ENCODE measurements at places on chromosomes 13 and 19.

DNA sequence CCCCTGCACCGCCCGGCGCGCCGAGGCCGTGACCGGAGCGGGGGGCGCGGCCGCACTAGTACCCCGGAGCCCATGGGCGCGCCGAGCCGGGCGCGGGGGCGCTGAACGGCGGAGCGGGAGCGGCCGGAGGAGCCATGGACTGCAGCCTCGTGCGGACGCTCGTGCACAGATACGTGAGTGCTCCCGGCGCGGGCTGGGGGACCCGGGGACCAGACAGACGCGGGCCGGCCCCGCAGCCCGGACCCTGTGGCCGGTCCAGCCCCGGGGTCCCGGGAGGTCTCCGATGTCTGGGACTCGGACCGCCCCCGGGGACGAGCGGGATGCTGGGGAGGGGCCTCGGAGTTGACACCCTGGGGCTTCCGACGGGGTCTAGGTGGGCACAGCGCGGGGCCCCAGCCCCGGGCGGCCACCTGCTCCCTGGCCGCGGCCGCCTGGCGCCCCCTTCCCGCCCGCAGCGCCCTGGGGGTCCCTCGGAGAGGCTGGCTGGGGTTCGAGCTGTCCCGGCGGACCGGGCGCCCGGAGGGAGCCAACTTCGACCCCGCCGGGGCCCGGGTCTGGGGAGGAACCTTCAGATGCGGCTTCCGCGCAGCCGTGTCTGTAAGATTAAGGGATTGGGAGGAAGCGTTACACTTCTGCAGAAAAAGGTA is 568 bp downstream of the ATP11A start:
- DNase-seq = peak; percentile 56

DNA sequence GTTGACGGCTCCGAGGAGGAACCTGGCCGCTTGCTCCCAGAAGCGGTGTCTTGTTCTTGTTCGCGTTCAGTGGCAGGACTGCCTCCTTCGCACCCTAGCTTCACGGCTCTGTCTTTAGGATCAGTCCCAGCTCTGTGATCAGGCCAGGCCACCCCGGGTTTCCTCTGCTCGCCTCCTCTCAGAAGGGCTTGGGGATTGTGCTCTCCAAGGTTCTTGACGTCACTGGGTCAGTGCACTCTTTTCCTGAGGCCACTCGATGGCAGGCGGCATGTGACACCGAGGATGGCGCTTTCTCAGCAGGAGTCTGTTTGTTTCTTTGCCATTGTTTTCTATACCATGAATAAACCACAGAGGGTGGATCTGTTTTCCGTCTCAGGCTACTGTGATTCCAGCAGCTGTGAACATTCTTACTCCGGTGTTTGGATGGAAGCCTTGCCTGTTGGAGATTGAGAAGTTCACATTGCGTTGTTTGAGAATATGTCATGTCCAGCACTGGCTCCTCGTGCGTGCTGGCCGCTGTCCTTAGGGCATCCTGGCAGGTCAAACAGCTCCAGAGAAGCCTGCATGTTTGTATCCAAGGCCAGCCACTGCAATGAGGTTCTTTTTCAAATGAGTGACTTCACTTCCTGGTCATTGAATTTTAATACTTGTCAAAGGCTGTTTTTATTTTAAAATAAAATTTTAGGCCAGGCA is 44.5 kb downstream of the SLC7A9 start:
- no peak for DNase-seq

- no peak for DNase-seq
These were observed 2.4 kb downstream of the TICAM1 start for GRCh38 chr19:4829001-4829712.

DNA sequence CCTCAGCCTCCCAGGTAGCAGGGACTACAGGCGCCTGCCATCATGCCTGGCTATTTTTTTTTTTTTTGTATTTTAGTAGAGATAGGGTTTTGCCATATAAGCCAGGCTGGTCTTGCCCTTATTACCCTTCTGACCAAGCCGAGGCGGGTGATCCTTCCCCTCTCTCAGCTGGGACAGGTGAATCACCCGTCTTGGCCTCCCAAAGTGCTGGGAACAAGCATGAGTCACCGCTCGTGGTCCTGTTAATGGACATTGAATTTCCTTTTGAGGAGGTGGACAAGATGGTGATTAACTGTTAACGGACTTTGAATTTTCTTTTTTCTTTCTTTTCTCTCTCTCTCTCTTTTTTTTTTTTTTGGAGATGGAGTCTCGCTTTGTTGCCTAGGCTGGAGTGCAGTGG is 10.6 kb downstream of the CD70 start:
- DNase-seq = no peak

DNA sequence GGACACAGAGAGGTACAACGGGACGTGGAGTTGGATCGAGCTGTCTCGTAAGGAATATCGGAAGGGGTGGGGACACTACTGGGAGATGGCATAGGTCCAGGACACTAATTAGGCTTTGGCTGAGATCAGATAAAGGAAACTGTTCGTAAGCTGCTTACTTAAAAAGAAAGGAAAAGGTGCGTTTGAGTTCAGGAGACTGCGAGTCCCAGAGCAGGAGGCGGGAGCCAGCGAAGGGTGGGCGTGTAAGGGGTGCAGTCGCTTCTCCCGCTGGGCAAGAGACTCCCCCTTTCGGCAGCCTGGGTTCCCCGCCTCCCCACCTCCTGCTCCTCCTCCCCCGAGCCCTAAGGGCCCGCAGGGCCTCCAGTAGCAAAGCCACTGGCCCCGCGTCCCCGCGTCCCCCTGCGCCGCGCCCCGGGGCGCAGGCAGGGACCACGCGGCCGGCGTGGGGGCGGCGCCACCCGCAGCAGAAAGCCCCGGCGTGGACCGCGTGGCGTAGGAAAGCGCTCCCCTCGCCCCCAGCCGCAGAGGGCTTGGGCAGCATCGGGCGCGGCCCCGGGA is 547 bp downstream of the ABCC4 start:
- no peak for DNase-seq

GRCh38 chr13:111559612-111560403 is 239.4 kb downstream of the TEX29 start:
- no peak for DNase-seq

GRCh38 chr19:50556282-50557008 is 11.8 kb downstream of the LRRC4B start:
- peak; percentile 65 for DNase-seq

GRCh38 chr19:2533686-2534422 is 57.9 kb downstream of the GADD45B start:
- no peak for DNase-seq

- no peak for DNase-seq
These were observed 20.1 kb upstream of the DOCK9 start for GRCh38 chr13:98997738-98998641.

DNA sequence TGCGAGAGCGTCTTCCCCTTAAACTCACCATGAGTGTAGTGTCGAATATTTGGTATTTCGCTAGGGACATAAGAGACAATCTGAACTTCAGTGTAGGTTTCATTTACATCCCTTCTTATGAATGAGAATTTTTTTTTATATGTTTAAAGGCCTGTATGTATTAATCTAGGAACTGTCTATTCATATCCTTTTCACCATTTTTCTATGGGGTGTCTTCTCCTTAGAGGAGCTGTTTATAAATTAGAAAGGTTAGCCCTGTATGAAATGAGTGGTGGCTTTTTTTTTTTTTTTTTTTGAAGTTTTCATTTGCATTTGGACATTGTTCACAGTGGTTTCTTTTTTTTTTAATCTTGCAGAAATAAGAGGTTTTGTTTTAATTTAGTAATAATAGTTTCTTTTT is 7.6 kb downstream of the ZNF146 start:
- DNase-seq = no peak

- DNase-seq = no peak
These were observed 93.8 kb upstream of the RAP2A start for GRCh38 chr13:97339988-97340749.

GRCh38 chr13:38202740-38203139 is 146.9 kb upstream of the UFM1 start:
- no peak for DNase-seq

- no peak for DNase-seq
These were observed 61.2 kb downstream of the CCDC70 start for GRCh38 chr13:51922771-51923480.

DNA sequence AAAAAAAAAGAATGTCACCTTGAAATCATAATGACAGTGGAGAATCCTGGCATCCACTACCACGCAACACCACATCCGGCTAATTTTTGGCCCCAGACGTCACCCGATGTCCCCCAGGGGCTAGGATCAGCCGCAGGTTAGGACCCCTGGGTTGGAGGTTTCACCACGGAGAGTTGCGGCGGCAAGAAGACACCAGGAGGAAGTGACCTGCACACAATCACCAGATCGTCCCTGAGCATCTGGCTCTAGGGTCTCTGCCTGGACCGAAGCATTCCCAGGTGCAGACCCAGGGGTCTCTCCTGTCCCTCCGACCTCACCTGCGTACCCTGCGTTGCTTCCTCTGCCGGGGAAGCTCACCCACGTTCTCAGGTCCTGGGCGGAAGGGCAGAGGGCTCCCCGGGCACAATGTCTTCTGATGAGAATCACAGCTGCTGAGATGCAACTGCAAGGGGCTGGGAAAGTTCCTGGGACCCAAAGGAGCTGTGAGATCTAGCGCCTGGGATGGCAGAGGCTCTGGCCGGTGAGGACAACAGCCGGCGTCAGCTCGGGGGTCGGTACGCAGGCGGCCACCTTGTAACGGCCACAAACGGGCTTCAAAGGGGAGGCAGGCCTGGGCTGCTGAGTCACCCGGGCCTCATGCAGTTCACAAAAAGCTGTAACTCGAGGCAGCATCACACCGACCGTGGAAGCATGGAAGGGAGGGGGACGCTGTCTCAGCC is 111.2 kb downstream of the GADD45B start:
- no peak for DNase-seq

- DNase-seq = peak; percentile 13
These were observed 13.5 kb downstream of the ERVV-2 start for GRCh38 chr19:53057904-53058580.

DNA sequence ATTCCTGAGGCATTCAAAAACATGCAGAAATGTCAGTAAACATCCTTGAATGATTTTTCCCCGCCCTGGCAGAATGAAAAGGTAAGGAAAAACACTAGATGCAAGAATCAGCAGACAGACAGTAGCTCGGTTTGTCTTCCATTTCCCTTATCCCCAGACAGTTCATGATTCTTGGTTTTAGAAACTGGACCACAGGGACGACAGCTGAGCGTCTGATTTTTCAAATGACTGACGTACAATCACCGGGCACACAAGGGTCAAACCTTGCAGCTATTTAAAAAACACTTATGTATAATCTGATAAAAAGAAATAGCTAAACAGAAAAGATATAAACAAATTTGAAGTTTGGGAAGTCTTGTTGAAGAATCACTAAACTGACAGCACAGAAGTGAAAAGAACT is 47.1 kb downstream of the DCLK1 start:
- no peak for DNase-seq

DNA sequence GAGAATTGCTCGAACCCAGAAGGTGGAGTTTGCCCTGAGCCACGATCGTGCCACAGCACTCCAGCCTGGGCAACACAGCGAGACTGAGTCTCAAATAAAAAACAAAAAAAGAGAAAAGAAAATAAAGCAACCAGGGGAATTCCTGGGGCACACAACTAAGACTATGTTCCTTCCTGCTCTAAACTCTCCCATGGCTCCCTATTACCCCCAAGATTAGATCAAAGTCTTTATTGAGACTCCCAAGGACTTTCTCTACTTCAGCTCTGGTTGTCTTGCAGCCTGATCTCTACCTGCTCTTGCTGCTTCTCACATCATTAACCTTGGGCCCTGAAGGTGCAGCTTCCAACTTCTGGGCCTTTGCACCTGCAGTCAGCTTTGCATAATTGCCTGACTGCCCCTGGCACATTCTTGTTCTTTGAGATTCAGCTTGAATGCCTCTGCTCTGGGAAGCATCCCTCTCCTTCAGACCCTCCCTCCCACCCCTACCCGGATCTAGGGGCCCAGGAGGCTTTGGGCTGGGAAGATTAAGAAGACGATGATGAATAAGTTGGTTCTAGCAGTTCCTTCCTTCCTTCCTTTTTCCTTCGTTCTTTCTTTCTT is 16.8 kb upstream of the CERS4 start:
- no peak for DNase-seq

GRCh38 chr19:55305491-55305890 is 19.6 kb downstream of the TMEM150B start:
- DNase-seq = peak; percentile 57

- DNase-seq = no peak
These were observed 72.3 kb upstream of the UQCRFS1 start for GRCh38 chr19:29285187-29285687.

DNA sequence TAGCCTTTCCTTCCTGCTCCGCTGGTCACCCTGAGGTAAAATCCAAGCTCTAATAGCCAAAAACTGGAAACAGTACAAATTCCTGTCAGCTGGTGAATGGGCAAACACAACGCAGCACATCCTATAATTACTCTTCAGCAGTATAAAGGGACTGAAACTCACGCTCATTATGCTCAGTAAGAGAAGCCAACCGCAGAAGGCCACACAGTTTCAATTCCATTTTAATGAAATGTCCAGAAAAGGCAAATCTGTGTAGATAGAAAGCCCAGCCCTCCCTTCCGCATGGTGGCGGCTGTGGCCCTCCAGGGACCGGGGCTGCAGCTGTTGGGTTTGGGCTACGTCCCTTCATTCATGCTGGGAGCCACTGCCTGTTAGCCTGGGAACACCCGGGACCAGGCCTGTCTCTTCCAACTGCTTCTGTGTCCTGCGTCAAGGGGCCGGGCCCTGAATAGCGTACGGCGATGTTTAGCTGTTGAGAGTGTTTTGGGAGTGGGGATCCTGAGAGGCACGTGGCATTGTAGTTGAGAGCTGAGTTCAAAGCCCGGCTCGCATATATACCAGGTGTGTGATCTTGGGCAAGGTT is 23.5 kb downstream of the NKPD1 start:
- no peak for DNase-seq

DNA sequence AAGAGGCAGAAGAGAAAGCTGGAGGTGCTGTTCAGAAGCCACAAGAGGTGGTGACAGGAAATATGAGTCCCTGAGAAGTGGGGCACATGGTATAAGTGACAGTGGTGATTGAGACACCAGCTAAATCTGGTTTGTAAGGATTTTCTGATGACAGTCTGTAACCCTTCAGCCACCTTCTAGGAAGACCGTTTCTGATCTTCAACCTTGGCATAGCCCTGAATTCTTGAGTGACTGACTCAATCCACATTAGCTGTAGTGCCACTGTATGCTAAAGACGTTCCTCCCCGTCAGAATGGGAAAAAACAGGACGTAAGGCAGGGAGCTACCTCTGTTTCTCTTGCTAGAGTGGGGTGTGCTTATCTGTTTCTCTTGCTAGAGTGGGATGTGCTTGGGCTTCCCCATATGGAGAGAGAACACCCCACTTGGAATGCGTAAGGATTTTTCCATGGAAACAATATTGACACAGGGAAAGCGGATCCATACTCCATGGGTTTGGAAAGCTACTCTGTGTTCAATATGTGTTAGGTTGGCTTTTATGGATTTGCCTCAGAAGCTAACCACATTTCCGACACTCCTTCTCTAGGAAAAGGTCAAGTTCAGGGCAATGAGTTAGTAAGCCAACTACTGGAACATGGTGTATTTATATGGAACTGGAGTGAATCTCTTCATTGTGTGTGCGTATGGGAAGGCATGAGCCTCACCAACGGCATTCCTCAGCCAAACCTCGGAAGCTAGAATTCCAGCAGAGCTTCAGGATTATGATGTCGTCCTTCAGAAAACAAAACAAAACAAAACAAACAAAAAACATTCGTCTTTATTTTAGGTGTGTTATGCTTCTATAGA is 948.8 kb upstream of the SLC10A2 start:
- DNase-seq = no peak
